ENCODE measurements at places on chromosomes 5 and 9. TPM values are rescaled to one million over a fixed set of nuclear protein-coding genes. Genes with fewer than 3 reads are reported as not detected.

DNA sequence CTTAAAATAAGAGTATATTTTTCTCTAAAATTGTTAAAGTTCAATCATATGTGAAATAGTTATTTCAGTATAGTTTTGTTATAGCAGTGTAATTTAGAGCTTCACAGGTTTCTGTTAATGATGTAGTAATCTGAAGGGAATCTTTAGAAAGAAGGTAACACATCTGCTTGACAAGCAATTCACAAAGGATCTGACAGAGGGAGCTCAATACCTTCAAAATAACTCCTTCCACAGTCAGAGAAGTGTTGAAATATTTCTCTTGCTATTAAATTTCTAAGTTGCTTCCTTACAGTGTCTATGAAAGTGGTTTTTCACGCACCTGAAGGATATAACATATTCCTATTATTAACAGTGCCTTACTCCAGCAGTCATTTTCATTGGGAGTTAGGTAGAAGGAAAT is 44.9 kb downstream of the SLC25A51 start:
- DNase-seq, result no peak

- no peak for DNase-seq
Observed at GRCh38 chr5:139863361-139863760, 67.8 kb downstream of the PSD2 start.

GRCh38 chr5:102380174-102380573 is 84.1 kb upstream of the SLCO4C1 start:
- DNase-seq, result no peak

GRCh38 chr9:105007143-105007542 is 79.2 kb upstream of the ABCA1 start:
- peak; percentile 38 for DNase-seq

DNA sequence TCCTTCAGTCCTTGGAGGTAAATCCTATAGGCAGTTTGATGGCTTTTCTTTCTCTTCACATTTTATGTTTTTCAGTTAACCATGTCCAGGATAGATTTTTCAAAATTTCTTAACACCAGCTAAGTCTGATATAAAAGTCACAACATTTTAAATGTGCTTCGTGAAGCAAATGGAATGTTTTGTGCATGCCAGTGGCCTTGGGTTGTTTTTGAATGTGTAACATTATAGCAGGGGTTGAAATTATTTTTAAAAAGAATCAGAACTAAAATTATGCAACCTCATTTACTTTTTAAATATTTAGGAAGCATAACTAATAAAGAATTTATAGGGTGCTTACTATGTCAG is 201.1 kb downstream of the ARHGEF28 start:
- DNase-seq, result no peak

Gene EQTN
- polyA plus RNA-seq, result not detected

Gene PCA3
- not detected for polyA plus RNA-seq

Gene PRKAA1
- 107 TPM for polyA plus RNA-seq
